ENCODE measurements at places on chromosomes 1 and 21.

- no peak for DNase-seq
Measured at GRCh38 chr21:46295996-46296752, 10.0 kb downstream of the YBEY start.

DNA sequence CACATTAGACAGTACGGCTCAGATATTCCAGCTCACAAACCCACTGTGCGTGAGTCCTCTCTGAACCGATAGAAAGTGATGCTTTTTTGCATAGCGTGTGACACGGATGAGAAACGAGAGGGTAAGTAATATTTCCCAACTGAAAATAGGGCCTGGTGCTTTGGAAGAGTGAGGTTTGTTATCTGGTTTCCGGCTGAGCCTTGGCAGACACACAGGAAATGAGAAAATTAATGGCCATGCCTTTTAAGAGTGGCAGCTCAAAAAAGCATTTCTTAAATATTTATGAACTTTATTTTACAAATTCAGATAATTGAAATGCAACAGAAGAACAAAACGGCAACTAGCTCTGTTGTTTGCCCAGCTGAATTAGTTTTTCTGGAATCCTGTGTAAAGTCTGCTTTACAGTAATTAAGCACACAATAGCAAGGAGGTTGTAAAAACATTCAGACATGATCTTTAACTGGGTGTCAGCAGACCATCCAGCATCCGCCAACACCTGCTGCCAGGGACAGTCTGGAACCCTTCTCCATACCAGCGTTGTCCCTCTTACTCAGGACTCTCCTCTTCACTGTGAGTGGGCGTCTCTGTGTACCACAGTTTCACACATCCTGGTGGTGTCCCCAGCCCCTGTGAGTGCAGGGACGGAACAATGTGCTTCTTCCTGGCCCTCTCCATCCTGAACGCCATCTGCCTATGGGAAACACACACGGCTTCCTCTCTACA lies 155.4 kb downstream of the PGBD5 start:
- DNase-seq = peak; percentile 42

GRCh38 chr1:218785928-218786327 lies 387.8 kb upstream of the LYPLAL1 start:
- DNase-seq = no peak

GRCh38 chr1:49307457-49307856 lies 530.8 kb upstream of the BEND5 start:
- DNase-seq = no peak
